ENCODE measurements at places on chromosomes 11 and 22. TPM values are rescaled to one million over a fixed set of nuclear protein-coding genes. Genes with fewer than 3 reads are reported as not detected.
A peak's percentile ranks its signal among the peaks of the same experiment; 100 is the strongest.

Gene SHISA8
- 3.2 TPM for total RNA-seq

DNA sequence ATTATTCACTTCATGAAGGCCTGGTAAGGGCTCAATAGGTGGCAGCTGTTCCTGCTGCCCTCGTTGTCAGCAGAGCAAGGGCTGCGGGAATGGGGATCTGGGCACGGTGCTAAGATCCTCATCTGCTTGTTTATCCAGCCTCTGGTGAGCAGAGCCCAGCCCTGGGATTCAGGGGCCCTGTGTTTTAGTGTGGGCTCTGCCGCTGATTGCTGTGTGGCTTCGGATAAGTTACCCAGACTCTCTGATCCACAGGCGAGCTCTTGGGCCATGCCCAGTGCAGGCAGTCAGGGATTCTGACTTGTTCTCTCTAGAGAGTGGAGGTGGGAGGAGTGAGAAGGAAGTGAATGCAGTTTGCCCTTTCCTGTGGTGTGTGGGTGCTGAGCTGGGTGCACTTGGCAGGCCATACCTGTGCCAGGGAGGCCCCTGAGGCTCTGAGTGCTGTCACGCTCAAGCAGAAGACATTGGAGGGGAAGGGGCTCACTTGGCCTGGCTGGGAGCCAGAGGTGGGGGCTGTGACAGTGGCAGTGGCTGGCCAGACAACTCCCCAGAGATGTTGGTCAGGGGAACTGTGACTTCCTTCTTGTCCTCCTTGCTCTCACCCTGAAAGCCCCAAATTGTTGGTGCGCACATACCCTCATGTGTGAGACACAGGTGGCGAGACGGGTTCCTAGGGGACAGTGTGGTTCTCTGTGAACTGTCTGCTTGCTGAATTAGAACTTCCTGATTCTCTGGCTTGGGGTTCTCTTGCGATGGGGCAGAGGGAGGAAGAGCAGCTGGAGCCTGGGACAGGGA lies 43.7 kb downstream of the CD82 start:
- peak; percentile 91 for DNase-seq

Gene CAPN1
- total RNA-seq, result 115 TPM

GRCh38 chr11:131802440-131803115 lies 432.2 kb downstream of the NTM start:
- no peak for DNase-seq

DNA sequence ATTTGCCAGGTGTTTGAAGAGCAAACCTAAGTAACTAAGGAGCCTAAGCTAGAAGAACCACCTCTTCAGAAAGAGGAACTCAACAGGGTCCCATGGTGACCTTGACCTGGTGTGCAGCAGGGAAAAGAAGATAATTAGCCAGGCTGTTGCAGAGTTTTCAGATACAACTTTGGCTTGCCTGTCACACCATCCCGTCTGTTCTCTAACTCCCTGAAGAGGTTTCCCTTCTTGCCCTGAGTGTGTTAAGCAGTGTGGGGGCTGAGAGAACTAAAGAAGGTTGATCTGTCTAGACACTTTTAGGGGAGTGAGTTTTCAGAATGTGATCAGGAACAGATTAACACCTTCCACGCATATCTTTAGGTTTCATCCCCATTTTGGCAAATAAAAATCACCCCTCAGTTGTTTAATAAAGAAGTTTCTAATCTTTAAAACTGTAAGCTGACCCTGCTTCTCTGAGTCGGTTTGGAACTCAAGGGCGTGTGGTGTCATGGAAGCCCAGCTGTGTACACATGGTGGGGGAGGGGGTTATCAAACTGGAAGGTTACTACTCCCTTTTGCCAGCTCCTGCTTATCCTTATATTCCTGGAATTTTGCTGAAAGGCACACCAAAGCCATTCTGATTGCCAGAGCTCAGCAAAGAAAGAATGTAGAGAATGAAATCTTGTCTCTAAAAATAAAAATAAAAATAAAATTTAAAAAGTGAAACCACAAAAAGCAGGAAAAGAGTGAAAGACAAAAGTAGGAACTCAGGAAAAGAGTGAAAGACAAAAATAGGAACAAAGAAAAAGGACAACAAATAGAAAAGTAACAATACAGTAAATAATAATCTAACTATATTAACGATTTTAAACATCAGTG lies 70.2 kb downstream of the DBX1 start:
- DNase-seq, result peak; percentile 71

GRCh38 chr11:95531116-95531515 lies 258.5 kb downstream of the FAM76B start:
- DNase-seq, result no peak

GRCh38 chr11:18225913-18226312 lies 10.7 kb downstream of the SAA4 start:
- no peak for DNase-seq
